CD4-positive, alpha-beta T cell treated with Interleukin-17A for 1 hour (primary cell): ENCODE measurements at places on chromosomes 16 and 17.
A peak's percentile ranks its signal among the peaks of the same experiment; 100 is the strongest.

- no peak for DNase-seq
Measured at GRCh38 chr16:48523415-48524204, 86.4 kb downstream of the N4BP1 start.

GRCh38 chr16:81486540-81487061, 42.0 kb downstream of the CMIP start:
- DNase-seq, result no peak

- no peak for DNase-seq
Measured at GRCh38 chr17:58384897-58385296, 32.4 kb downstream of the RNF43 start.

- no peak for DNase-seq
Measured at GRCh38 chr16:88538366-88539060, 31.7 kb upstream of the ZC3H18 start.

DNA sequence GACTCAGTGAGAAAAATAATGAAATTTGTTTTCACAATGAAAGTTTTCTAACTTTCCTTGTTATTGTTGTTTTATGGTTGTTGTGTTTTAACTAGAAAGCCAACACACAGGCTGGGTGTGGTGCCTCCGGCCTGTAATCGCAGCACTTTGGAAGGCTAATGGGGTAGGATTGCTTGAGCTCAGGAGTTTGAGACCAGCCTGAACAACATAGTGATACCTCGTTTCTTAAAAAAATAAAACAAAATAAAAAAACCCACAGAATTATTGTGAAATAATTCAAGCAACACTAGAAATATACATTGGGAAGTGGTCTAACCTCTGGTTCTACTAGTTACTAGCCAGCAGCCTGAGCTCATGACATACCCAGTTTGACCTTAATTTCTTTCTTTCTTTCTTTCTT, 630 bp downstream of the MILR1 start:
- no peak for DNase-seq

DNA sequence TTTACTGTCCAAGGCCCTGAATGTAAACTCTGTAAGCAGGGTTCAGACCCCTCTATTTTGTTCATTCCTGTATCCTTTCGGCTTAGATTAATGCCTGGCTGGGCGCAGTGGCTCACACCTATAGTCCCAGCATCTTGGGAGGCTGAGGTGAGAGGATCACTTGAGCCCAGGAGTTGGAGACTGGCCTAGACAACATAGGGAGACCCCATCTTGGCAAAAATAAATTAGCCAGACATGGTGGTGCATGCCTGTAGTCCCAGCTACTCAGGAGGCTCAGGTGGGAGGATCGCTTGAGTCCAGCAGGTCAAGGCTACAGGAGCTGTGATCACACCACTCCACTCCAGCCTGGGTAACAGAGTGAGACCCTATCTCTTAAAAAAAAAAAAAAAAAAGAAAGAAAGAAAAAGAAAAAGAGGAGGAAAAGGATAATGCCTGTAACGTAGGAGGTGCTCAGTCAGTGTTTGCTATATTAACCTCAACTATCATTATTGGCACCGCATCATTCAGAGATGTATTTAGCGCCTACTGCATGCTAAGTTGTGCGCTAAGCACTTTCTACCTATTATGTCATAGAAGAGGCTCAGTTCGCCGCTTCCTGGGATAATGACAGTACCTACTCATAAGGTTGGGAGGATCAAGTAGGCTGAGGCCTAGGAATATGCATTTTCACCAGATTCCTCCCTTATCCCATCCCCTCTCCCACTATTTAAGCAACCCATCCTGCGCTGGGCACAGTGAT, 5.0 kb downstream of the SOCS1 start:
- DNase-seq, result no peak

GRCh38 chr17:36511216-36511615, 23.5 kb downstream of the MYO19 start:
- DNase-seq, result no peak

- DNase-seq, result no peak
Measured at GRCh38 chr16:66948134-66948836, 12.8 kb upstream of the CES3 start.

DNA sequence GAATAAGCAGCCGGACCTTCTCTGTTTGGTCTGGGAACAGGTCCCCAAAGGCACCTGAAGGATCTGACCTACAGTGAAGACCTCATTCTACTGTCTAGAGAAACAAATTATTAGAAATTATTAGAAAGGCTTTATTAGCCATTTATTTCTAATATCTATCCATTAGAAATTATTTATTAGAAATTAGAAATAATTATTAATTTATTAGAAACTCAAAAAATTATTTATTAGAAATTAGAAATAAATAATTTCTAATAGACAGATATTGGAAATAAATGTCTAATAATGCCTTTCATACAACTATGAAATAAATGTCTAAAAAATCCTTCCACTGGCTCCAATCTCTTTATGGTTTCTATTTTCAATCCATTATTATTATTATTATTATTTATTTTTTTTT, 285.7 kb upstream of the ERCC4 start:
- no peak for DNase-seq

DNA sequence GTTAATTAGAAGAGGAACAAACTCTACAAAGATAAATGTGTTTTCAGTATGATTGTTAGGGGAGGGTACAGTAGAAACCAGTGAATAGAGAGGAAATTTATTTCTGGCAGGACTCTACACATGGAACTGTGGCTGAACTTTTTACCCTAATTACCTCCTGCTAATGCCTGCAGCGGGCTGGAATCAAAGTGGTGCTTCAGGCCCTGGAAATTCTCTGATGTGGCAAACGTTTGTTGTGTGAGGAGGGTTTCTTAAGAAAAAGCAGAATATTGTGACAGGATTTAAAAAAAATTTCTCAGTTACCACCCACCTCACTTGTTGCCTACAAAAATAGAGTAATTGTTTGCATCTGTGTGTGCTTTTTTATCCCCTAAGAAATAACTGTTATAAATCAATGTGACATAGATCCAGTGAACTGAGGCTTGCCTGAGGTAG, 154.5 kb downstream of the BCAS3 start:
- no peak for DNase-seq

GRCh38 chr16:24054741-24055491, 201.2 kb upstream of the CACNG3 start:
- DNase-seq, result no peak

GRCh38 chr16:86374603-86375130, 135.7 kb upstream of the FOXF1 start:
- no peak for DNase-seq

DNA sequence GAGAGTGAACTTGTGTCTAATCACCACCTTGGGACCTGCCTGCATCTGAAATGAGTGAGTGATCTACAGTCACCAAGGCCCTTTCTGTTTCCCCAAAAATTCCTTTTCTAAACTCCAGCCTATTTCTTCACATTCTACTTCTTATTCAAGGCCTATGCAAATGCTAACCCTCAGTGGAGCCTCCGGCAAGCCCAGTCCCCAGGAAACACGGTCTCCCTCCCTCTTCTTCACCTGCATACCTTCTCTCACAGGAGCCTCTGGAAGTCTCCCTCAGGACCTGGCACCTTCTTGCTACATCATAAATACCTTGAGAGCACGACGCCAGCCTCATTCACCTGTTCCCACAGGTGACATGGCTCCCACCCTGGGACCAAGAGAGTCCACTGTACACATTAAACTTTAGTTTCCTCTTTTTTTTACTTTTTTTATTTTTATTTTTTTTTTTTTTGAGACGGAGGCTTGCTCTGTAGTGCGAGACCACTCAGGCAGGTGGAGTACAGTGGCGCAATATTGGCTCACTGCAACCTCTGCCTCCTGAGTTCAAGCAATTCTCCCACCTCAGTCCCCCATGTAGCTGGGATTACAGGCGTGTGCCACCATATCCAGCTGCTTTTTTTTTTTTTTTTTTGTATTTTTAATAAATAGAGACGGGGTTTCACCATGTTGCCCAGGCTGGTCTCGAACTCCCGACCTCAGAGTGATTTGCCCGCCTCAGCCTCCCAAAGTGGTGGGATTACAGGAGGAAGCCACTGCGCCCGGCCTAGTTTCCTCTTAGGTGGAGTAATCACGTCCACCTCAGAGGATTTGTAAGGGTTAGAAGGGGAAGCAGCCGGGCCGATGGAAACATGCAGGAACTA, 97.3 kb downstream of the ANKRD11 start:
- DNase-seq, result no peak

GRCh38 chr17:40020146-40020545, 4.9 kb downstream of the CSF3 start:
- no peak for DNase-seq

DNA sequence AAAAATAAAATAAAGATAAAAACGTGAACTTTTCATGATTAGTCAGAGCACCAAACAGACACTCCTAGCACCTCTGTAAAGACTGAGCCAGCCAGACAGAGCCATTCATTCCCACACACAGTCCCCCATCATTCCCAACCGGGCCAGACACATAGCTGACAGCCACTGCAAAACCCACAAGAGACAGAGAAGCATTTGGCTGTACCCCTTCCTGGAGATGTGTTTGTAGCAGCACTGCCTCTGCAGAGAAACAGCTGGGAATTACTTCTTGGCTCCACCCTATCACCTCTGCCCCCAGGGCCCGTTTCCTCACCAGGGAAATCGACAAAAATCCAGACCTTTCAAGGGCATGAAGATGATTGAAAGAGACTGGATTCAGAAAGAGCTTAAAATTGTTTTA, 46.4 kb downstream of the MYH11 start:
- no peak for DNase-seq

GRCh38 chr17:57676543-57676942, 68.6 kb downstream of the CCDC182 start:
- DNase-seq, result no peak

GRCh38 chr16:83692224-83692623, 115.6 kb upstream of the HSBP1 start:
- no peak for DNase-seq

- DNase-seq, result no peak
Measured at GRCh38 chr17:42358434-42358833, 29.8 kb downstream of the STAT3 start.

DNA sequence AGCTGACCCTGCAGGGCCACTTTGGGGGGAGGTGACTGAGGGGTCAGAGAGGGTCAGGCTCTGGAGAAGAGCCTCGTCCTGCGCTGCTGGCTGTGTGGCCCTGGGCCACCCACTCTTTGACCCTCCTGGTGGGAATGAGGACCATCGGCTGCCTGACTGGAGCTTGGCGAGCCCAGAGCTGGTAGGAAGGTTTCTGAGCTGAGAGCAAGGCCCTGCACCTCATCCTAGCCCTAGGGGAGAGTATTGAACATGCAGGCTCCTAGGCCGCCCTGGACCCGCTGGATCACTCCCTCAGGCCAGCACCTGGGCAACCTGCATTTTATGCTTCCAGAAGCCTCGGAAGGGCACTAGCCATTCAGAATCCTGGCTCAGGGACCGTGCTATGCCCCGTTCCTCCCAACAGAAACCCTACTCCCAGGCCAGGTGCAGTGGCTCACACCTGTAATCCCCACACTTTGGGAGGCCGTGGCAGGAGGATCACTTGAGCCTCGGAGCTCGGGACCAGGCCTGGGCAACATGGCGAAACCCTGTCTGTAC, 14.5 kb downstream of the MAP2K3 start:
- DNase-seq, result no peak

GRCh38 chr16:86975445-86975844, 341.7 kb downstream of the C16orf95 start:
- peak; percentile 5 for DNase-seq

DNA sequence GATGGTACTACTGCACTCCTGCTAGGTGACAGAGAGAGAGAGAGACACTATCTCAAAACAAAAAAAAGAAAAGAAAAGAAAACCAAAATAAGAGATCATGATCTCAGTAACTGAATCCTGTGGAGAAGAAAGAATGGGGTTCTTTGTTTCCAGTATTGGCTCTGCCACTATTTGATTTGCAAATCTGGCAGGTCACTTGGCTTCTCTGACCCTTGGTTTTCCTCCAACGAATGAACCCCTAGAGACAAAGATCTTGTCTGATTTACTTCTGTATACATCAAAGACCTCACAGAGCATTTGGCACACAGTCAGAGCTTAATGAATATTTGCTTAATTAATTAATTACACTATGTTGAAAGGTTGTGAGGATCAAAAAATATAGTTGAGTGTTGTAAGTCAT, 47.9 kb upstream of the NLK start:
- no peak for DNase-seq

DNA sequence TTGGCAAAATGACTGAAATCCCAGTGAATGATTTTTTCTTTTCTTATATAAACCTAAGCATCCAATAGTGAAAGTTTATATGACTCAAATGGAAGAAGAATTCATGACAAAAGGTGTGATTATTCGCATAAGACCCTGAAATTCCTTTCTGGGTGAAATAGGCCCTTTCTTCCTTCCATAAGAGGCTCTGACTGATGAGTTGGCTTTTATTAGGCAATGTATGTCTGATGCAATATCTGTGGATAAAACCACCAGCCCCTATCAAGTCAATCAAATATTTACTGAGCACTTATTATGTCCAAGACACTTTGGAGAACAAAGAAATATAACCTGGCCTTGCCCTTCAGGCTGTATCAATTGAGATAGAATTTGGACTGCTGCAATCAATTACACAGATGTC, 316.6 kb downstream of the CDH13 start:
- DNase-seq, result no peak

- DNase-seq, result no peak
Measured at GRCh38 chr17:15278924-15279477, 13.9 kb upstream of the PMP22 start.

DNA sequence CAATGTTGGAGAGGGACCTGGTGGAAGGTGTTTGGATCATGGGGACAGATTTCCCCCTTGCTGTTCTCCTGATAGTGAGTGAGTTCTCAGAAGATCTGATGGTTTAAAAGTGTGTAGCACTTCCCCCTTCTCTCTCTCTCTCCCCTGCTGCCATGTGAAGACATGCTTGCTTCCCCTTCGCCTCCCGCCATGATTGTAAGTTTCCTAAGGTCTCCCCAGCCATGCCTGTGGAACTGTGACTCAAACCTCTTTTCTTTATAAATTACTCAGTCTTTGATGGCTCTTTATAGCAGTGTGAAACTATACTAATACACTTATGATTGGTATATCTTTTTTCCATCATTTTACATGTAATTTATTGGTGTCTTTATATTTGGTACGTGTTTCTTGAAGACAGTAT, 13.4 kb downstream of the ADGRG5 start:
- no peak for DNase-seq

DNA sequence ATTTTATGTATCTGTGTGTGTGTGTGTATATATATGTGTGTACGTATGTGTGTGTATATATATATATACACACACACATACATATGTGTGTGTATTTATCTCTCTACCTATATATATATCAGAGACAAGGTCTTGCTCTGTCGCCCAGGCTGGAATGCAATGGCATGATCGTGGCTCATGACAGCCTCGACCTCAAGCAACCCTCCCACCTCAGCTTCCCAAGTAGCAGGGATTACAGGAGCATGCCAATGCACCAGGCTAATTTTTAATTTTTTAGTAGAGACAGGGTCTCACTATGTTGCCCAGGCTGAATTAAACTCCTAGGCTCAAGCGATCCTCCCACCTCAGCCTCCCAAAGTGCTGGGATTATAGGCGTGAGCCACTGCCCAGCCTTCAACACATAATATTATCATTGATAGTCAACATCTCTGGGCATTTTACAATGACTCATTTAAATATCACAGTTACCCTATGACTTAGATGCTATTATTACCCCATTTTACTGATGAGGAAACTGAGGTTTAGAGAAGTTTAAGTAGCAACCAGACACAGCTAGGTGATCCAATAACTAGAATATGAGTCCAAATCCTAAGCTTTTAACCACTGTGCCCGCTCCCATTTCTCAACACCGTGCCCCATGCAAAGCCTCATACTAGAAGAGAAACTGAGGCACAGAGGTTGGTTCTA, 24.3 kb downstream of the G6PC3 start:
- no peak for DNase-seq
